Activated CD4-positive, alpha-beta T cell treated with anti-CD3 and anti-CD28 coated beads, Interleukin-2, amount 10 ng/mL, durations not matched to agents 7 days and 5 days (primary cell): ENCODE measurements at places on chromosomes 6 and 20.
A peak's percentile ranks its signal among the peaks of the same experiment; 100 is the strongest.

DNA sequence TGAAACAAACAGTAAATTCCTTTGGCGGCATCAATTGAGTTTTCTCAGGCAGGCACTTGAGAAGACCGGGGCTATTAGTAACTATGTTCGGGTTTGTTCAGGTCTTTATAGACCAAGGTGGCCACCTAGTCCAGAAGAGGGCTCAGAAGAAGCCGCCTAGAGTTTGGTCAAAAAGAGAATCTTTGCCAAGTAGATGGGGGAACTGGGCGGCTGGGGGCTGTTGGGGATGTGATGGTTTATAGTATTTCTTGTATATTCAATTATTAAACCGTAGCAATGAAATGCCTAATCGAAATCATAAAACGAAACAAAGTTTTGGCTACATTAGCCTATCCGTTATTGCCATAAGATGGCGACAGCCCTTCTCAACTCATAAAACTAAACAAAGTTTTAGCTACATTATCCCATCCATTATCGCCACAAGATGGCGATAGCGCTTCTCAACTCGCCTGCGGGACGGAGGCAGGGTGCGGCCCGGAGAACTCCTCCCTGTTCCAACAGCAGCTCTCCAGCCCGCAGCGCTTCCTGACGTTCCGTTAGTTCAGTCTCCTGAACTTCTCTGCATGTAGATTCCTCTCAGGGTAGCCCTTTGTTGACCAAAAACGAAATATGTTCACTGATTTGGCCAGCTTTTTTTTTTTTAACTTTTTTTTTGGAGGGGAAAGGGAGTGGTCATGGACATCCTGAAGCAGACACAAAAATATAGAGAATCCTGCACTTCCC, 120.5 kb upstream of the PRSS16 start:
- DNase-seq, result peak; percentile 91

DNA sequence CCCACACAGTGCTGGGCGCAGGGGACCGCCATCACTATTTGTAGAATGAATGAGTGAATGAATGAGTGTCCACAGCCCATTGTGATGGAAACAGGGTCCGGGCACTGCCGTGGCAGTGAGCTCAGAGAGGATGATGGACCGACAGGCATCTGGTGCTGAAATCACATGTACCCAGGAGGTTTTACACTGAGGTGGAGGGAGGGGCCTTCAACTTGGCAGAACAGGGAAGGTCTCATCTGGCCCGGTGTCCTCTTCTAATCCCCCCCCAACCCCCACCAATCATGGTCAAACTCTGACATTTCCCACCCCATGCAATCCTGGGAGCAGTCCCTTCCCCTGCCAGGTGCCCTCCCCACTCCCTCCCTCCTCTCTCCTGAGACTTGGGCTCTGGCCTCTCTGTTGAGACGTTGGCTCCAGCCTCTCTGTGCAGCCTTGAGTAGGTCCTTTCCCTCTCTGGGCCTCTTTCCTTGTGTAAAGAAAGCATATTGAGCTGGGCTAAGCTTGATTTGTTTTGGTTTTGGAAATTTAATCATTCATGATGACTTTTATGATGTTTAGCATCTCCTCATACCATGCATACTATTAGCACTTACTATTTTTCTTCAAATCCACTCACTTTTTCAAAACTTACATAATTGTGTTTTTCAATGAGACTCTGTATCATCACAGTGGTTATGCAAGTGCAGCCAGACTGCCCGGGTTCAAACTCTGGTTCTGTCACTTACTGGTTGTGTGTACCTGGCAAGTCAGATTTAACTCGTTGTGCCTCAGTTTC, 10.8 kb downstream of the KIAA1755 start:
- no peak for DNase-seq

DNA sequence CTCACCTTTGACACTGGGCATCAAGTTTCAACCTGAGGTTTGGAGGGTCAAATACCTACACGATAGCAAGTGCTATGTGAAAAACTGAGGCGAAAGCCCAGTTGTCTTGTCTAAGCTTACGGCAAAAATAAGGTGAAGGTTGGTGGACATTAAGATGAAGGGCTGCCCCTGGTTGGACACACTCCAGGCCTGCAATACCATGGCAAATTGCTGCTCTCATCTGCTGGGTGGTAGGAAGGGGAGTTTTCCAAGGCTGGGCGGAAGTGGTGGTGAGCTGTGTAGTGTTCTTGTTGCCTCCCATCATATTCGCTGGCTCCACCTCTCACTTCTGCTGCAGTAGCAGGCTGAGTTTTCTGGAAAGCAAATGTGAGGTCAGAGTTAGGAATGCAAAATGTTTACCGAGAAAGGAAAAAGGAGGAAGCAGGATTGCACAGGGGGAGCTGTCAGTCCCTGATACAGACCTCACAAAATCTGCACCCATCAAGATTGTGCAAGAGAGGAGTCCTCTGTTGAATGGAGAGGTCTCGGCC, 33.7 kb downstream of the SCP2D1 start:
- no peak for DNase-seq

DNA sequence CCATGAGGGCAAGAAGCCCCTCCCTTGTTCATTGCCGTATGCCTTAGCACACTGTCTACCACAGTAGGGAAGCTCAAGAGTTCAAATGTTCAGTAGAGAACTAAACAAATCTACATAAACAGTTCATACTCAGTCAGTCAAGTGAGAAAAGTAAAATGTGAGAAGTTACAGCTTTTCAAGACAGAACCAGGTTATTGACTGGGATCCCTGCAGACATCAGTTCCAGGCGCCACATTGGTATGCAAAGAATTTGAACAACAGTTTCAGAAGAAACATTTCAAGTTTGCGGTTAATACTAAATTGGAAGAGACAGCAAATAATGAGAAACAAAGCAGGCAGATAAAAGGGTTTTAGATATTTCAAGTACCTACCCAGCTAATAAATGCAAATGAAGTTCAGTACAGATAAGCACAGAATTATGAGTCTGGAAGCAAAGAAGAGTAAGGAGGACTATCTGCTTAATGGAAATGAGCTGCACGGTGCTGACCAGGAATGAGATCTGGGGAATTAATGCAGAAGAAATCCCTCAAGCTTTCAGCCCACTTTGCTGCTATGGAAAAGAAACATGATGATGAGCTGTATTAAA, 246.2 kb downstream of the HACE1 start:
- DNase-seq, result no peak

- no peak for DNase-seq
Observed at GRCh38 chr6:149896491-149896890, 1.4 kb downstream of the RAET1E start.

- DNase-seq, result no peak
Observed at GRCh38 chr6:99017150-99017549, 69.4 kb upstream of the FBXL4 start.

DNA sequence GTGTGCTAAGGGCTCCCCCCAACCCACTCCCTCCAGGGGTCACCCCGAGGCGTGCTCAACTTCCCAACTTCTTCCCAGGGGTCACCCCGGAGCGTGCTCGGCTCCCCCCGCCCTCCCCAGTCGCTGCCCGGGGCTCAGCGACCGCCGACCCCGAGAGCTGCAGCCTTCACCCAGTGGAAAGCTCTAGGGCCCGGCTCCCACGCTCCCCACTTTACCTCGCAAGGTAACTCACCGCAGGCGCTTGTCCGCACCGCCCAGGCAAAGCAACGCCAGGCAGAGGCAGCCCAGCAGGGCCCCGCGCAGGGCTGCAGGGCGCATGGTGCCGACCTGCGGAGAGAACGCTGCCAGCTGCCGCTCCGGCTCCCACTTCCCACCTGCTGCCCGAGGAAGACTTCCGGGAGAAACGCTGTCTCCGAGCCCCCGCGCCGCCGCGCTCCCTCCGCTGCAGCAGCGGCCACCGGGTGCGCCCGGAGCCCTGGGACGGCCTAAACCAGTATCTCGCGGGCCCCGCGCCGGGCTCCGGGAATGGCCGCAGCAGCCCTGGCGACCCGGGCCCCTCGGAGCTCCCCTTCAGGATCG, 396 bp downstream of the RNASET2 start:
- no peak for DNase-seq

GRCh38 chr6:157246771-157247484, 76.4 kb downstream of the TMEM242 start:
- DNase-seq, result no peak

- peak; percentile 27 for DNase-seq
Observed at GRCh38 chr6:157323966-157324300, 614 bp upstream of the TMEM242 start.

- no peak for DNase-seq
Observed at GRCh38 chr6:108998485-108998884, 96.2 kb downstream of the SESN1 start.

- DNase-seq, result no peak
Observed at GRCh38 chr6:33169291-33170175, 22.7 kb downstream of the COL11A2 start.

DNA sequence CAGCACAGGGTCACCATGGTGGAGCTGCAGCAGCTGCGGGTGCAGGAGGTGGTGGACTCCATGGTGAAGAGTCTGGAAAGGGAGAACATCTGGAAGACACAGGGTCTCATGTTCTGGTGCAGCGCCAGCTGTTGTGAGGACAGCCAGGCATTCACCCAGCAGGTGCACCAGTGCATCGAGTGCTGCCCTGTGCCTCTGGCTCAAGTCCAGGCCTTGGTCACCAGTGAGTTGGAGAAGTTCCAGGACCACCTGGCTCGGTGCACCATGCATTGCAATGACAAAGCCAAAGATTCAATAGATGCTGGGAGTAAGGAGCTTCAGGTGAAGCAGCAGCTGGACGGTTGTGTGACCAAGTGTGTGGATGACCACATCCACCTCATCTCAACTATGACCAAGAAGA, 22.9 kb upstream of the RIPK1 start:
- no peak for DNase-seq

DNA sequence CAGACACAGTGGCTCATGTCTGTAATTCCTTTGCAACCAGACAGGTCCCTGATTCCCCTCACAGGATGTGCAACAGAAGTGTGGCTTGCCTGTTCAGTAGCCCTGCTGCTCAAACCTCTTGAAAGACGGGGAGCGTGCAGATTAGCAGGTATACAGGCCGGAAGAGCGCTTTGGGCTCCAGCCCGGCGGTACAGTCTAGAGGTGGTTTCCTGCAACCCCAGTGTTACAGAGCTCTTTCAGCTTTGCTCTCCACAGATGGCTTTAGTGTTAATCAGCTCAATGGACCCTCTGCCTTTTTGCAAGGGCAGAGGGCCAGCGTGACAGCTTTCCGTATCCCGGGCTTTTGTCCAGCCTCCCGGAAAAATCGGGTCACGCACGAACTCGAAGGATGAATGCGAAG, 67.2 kb upstream of the TNFRSF21 start:
- peak; percentile 21 for DNase-seq

GRCh38 chr20:34970193-34970840, 14.6 kb downstream of the MYH7B start:
- no peak for DNase-seq

- DNase-seq, result no peak
Observed at GRCh38 chr6:93389192-93389591, 30.2 kb downstream of the EPHA7 start.

- no peak for DNase-seq
Observed at GRCh38 chr6:164007881-164008280, 593.4 kb downstream of the QKI start.

GRCh38 chr6:3958255-3958654, 109.1 kb downstream of the FAM50B start:
- DNase-seq, result no peak

GRCh38 chr6:148311966-148312669, 30.5 kb upstream of the SASH1 start:
- no peak for DNase-seq

GRCh38 chr20:1209447-1210387, 6.5 kb downstream of the C20orf202 start:
- DNase-seq, result no peak

DNA sequence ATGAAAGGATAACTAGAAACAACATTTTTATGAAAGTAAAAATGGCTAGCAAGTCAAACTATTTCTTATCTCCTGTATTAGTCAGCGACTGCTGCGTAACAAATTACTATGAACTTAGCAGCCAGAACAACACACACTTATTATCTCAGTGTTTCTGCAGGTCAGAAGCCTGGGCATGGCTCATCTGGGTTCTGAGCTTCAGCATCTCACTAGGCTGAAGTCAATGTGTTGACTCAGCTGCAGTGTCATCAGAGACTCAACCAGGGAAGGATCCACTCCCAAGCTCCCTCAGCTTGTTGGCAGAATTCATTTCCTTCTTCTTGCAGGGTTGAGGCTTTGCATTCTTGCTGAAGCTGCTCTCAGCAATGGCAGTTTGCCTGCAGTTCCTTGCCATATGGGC, 33.2 kb upstream of the IGF2R start:
- DNase-seq, result no peak

GRCh38 chr20:35517125-35517524, 12.3 kb downstream of the C20orf173 start:
- no peak for DNase-seq

DNA sequence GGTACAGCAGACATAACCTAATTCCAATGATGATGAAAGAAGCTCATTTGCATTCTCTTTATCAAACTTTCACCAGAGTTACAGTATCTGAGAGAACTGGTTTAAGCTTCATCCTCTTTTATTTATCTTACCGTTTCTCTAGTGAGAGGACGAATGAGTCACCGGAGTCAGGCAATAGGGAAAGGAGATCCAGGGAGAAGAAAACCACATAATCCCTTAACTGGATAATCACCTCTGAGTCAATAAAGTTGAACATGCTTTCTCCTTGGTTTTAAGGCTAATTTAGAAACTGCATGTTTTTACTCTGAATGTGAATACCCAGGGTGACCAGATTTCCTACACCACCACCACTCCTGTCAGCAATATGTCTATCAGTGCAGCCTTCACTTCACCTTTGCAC, 313.7 kb upstream of the TBX18 start:
- no peak for DNase-seq

- no peak for DNase-seq
Observed at GRCh38 chr6:74609871-74610270, 596.0 kb downstream of the COL12A1 start.

- peak; percentile 75 for DNase-seq
Observed at GRCh38 chr6:35552285-35552917, 39.7 kb upstream of the TULP1 start.

DNA sequence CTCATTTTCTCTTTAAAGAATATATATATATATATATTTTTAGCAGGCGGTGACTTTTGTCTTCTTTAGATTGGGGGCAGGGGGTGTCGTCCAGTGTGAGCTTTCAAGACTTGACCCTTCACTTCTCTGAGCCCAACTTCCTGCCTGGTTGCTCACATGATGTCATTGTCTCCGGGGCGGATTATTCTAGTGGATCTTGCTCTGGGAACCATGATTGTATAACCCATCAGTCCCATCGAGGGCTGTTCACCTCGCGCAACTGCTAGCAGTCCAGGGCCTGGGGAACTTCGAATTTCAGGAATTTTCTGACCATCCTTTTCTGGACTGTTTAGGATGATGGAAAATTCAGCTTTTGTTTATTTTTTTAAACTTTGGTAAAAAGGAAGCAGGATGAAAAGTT, 1.0 kb downstream of the IGF2R start:
- DNase-seq, result peak; percentile 39

GRCh38 chr6:160520043-160520904, 143.8 kb downstream of the LPA start:
- DNase-seq, result peak; percentile 71

DNA sequence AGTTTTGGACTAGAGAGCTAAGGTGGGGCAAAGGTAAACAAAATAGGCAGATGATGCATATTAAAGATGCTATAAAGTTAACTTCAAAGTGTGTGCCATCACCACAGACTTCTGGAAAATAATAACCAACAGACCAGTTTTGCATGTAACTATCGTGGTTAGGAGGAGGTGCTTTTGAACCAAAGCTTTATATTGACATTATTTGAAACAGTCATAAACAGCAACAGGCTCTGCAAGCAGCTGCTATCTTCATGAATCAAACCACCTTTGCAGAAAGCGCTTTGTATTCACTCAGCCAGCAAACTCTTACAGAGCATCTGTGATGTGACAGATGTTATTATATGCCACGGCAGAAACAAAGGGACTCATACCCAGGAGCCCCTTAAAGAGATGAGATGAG, 81.9 kb downstream of the CRYBG1 start:
- no peak for DNase-seq

GRCh38 chr20:47810721-47811347, 25.6 kb upstream of the SULF2 start:
- DNase-seq, result no peak
